Mesenchymal stem cell (in vitro differentiated cells and primary cell): ENCODE measurements at places on chromosomes 6 and 20.

GRCh38 chr20:38751360-38751976 lies 3.2 kb downstream of the ACTR5 start:
- DNase-seq: peak; percentile 46

- DNase-seq: no peak
These were observed 124.9 kb downstream of the KLHL32 start for GRCh38 chr6:97049253-97050011.

DNA sequence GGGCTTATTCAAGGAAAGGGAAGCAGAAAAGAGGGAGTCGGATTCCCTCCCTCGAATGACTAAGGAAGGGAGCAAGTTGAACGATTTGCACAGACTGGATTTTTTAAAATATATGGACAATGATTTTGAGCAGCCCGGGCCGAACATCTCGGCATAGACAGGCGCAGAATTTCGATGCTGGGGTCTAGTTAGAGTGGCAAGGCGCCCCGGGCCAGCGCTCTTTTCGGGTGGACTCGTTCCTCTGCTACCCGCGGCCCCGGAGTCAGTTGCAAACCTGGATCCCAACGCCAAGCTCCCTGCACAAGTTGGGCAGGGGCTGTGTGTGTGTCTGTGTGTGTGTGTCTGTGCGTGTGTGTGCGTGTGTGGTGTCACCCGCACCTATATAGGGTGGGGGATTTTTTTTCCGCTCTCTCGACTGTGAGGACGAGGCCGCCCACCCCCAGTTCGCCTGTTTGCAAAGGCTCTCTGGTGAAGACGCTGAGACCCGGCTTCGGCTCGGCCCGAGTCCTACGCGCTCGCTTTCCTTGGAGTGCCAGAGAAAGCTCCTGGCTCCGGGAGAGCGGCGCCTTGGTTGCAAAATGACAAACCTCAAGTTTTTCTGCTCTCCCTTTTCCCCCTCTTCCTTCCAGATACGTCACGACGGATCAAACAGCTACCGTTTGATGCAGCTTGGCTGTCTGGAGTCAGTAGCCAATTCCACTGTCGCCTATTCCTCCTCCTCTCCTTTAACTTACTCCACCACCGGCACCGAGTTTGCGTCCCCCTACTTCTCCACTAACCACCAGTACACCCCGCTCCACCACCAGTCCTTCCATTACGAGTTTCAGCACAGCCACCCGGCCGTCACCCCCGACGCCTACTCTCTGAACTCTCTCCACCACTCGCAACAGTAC lies 1.4 kb downstream of the TFAP2D start:
- DNase-seq: no peak

- DNase-seq: no peak
These were observed 58.1 kb upstream of the KIF13A start for GRCh38 chr6:18045507-18045906.

- no peak for DNase-seq
These were observed 151.6 kb upstream of the KCNG1 start for GRCh38 chr20:51174536-51174935.

DNA sequence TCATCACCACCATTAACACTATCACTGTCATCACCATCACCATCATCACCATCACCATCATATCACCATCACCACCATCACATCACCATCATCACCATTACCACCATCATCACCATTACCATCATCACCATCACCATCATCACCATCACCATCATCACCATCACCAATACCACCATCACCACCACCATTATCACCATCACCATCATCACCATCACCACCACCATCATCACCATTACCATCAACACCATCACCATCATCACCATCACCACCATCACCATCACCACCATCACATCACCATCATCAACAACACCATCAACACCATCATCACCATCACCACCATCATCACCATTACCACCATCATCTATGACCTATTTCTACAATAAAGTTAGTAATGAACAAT lies 86.1 kb upstream of the PDE10A start:
- no peak for DNase-seq

DNA sequence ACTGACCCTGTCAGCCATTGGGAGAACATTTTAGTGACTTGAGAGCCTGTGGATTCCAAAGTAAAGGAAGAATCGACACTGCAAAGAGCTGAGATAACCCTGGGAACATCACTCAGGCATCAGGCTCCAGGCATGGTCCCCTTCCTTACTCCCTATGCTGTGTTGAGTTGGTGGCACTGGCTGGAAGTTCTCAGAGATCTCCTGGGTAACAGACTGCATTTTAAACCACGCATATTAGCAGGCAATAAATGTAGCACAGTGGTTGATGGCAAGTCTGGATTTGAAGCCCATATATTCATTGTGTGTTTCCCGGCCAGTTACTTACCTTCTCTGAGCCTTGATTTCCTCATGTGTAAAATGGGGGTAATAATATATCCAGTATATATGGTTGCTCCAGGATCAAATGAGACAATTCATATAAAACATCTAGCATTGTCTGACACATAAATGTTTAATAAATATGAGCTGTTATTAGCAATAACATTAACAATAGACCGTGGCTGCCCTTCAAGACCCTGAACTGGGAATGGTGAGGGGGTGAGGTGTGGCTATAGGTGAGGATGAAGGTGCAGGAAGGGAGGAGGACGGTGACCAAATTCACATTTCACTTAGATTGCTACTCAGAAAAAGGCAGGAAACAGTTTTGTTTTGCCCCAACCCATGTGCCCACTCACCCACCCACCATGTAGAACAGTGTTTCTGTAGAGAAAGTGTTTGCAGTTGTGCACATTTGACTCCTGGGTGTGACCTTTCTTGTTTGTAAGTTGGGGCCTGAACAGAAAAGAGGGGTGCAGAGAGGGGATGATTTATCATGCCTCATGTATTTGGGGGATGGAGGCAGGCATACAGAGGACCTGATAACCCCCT lies 2.1 kb downstream of the PLCG1 start:
- DNase-seq: no peak

DNA sequence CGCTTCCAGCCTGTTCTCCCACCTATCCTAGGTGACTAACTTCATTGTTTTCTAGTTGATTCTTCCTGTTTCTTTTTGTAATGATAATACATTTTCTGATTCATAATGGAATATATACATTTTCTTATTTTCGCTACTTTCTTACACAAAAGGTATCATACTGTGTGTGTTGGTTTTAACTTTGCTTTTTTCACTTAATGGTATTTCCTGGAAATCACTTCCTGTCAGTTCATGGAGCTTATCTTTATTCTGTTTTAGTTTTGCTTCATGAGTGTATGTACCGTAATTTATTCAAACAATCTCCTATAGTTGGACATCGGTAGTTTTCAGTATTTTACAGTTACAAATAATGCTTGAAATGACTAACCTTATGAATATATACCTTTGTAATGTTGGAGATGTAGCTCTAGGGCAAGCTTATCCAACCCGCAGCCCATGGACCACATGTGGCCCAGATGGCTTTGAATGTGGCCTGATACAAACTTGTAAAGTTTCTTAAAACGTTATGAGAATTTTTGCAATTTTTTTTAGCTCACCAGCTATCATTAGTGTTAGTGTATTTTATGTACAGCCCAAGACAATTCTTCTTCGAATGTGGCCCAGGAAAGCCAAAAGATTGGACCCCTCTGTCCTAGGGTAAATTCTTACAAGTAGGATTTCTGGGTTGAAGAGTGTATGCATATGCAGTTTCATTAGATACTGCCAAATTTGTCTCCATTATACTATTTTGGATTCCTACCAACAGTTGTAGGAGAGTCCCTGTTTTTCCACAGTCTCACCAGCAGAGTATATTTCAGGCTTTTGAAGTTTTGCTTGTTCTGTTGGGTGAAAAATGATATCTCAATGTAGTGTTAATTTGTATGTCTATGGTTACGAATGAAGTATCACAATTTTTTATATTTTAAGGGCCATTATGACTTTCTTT lies 16.7 kb downstream of the TRMT11 start:
- no peak for DNase-seq

DNA sequence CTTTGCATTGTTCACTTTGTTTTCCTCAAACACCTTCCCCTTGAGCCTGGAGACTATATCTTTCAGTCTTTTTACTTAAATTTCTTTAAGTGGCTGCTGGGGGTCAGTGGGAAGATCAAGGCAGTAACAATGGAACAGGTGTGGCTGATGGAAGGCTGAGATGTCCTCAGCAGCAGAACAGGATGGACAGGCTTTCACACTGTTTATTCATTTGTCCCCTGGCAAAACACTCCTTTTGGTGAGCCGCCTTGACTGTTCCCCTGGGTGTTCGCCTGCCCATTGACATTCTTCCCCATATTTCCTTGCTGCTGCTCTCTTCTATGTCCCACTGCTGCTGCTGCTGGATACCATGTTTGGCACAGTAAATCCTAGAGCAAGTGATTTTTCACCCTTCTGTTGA lies 38.1 kb downstream of the RNF144B start:
- no peak for DNase-seq

GRCh38 chr6:55528624-55529023 lies 50.4 kb downstream of the HMGCLL1 start:
- DNase-seq: peak; percentile 71

GRCh38 chr6:79338493-79338892 lies 104.0 kb upstream of the HMGN3 start:
- DNase-seq: no peak

- no peak for DNase-seq
These were observed 36.3 kb upstream of the FAM83D start for GRCh38 chr20:38889792-38890496.

DNA sequence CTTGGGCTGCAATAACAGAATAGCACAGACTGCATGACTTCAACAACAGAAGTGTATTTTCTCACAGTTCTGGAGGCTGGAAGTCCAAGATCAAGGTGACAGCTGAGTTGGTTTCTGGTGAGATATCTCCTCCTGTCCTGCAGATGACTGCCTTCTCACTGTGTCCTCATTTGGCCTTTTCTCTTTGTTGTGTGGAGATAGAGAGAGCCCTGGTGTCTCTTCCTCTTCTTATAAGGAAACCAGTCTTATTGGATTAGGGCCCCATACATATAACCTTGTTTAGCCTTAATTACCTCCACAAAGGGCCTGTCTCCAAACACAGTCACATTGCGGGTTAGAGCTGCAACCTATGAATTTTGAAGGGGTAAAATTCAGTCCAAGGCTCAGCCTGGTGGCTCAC lies 57.0 kb upstream of the BMP6 start:
- DNase-seq: no peak

DNA sequence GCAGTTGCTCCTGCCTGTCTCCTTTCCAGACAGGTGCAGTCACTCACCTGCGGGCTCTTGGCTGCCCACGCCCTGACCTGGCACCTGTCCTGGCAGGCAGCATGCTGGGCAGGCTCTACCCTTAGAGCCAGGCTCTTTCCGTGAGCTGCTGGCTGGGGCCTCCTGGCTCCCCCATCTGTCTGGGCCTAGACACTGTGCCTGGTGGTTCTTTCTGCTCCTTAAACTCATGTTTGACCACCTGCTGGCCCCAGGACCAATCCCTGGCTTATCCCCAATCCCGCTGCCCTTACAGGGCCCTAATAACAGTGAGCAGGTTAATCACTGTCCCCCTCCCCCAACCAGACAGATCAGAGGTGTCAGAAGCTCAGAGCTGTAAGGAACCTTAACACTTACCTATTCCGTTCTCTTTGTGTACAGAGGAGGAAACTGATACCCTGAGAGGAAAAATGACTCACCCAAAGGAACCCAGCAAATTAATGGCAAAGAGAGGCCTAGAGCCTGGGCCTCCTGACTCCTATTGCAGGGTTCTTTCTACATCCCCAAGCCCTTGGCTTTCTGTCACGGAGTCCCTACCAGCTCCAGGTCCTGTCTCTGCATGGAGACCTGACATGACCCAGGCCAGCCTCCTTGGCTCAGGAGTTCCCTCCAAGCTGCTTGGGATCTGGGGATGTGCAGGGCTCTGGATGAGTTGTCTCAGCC lies 54.7 kb downstream of the RAB44 start:
- DNase-seq: no peak

GRCh38 chr6:100203400-100203799 lies 209.4 kb upstream of the MCHR2 start:
- DNase-seq: peak; percentile 91

DNA sequence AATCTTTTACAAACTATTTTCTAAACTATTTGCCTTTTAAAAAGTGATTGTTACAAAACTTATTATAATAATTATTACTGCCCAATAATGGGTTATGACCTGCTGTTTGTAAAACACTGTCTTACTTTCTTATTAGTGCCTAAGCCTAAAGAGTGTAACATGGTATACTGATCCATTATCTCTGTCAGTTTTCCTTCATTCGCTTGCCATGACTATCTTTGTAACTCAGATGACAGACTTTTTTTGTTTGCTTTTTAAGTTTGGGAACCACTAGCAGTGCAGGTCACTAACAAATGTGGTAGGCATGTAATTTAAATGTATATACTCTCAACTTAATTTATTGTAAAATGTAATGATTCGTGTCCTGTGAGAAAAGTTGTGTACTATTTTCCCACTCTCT lies 9.9 kb upstream of the TFB1M start:
- no peak for DNase-seq

GRCh38 chr6:144033816-144034735 lies 26.0 kb upstream of the PLAGL1 start:
- peak; percentile 33 for DNase-seq

DNA sequence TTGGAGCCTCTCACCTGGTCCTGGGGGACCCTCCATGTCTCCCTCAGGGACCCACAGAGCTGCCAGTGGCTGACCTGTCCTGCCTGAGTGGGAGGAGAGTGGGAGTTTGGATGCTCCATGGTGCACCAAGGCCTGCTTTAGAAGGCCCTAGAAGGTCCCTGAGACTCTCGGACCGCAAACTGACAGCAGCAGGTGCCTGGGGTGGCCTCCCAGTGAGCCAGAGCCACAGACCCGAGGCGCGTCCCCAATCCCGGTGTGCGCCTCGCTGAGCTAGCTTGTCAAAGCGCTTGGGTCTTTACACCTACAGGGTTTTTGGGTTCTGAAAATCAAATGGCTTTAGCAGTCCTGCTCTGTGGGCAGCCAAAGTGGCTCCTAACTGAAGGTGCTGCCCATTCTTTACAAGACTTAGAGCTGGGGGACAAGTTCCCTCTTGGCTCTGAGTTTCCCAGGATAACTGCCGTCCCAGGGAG lies 4.9 kb downstream of the MYT1 start:
- DNase-seq: no peak

- DNase-seq: peak; percentile 40
These were observed 240.9 kb upstream of the BTBD3 start for GRCh38 chr20:11676630-11677287.

GRCh38 chr6:44151348-44152108 lies 7.1 kb upstream of the CAPN11 start:
- peak; percentile 64 for DNase-seq

GRCh38 chr6:4805553-4806336 lies 29.5 kb downstream of the CDYL start:
- no peak for DNase-seq

GRCh38 chr6:37600312-37600916 lies 97.3 kb downstream of the MDGA1 start:
- DNase-seq: no peak

GRCh38 chr6:42530296-42530695 lies 33.5 kb upstream of the UBR2 start:
- no peak for DNase-seq

- no peak for DNase-seq
These were observed 25.3 kb downstream of the NRN1 start for GRCh38 chr6:5981126-5982026.

- DNase-seq: no peak
These were observed 8.0 kb downstream of the MMUT start for GRCh38 chr6:49454787-49455709.

GRCh38 chr6:132282696-132283095 lies 118.6 kb downstream of the MOXD1 start:
- no peak for DNase-seq

- no peak for DNase-seq
These were observed 213.3 kb downstream of the AKAP7 start for GRCh38 chr6:131348572-131348971.
